ENCODE measurements at places on chromosomes 1 and 21. TPM values are rescaled to one million over a fixed set of nuclear protein-coding genes. Genes with fewer than 3 reads are reported as not detected.

The VWA5B1 gene
- polyA plus RNA-seq = 1.4 TPM

- no peak for DNase-seq
Measured at GRCh38 chr1:212315184-212315583, 30.0 kb downstream of the PPP2R5A start.

The RPS27 gene
- polyA plus RNA-seq = 2,811 TPM

DNA sequence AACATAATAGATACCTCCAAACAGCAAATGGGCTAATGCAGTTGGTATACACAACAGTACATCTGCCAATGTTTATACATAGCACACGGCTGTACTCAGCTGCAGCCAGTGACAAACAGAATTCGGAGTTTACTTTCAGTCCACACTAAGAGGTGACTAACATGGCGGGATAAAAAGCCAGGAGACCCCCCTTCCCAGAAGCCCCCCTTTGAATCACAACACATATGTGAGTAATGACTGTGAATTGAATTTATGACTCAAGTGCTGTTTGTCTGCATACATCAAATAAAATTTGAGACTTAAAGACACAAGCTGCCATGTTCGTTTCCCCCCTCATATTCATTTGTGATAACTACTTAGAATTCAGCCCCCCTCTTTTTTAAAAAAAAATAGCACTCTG lies 113.2 kb downstream of the RUNX1 start:
- no peak for DNase-seq

DNA sequence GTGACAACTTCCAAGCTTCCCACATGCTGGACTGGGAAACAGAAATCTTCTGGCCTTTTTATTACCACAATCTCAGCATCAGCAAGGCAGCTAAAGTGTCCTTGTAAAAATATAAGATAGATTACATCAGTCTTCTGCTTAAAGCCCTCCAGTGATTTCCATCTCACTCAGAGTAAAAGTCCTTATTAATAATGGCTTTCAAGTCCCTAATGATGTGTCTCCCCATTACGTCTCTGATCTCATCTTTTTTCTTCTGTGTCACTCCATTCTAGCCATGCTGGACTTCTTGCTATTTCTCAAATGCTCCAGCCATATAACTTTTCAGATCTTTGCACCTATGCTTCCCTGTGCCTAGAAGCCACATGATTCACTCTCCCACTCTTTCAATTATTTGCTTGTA lies 22.1 kb downstream of the PAPPA2 start:
- no peak for DNase-seq

DNA sequence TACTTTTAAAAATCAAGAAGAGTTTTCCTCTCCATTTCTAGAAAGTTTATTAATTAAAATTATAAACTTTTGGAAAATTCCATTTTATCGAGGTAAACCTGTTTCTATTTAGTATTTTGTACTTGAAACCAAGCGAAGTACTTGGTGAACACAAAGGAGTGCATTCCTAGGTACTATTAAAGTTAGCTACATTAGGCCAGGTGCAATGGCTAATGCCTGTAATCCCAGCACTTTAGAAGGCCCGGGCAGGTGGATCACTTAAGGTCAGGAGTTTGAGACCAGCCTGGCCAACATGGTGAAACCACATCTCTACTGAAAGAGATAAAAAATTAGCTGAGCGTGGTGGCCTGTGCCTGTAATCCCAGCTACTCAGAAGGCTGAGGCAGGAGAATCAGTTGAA lies 292.2 kb downstream of the NTNG1 start:
- DNase-seq = no peak

DNA sequence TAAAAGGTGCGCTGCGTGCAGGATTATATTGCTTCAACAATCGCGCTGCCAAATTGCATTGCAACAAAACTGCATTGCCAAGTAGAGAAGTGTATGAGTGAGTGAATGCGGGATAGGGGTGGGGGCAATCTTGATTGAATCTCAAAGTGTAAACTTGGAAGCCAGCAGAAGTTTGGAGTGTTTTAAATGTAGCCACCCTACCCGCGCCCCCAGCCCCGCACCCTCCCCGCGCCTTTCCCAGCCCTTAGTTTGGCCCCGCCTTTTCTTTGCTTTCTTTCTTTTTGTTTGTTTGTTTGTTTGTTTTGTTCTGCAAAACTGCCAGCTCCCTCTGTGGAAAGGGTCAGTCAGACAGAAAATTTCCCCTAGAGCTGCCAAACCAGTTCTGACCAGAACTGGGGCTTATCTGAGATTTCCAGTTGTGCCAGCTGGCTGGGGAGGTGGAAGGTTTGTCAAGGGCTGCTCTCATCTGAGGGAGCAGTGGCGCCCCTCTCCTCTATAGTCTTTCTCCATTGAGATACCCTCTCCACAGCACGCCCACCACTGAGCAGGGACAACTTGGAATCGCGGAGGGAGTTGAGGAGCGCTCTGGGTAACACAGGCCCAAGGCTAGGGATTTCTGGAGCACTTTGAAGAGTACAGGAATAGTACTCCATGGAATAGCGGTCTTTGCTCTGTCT lies 666 bp upstream of the BEND5 start:
- DNase-seq = no peak

DNA sequence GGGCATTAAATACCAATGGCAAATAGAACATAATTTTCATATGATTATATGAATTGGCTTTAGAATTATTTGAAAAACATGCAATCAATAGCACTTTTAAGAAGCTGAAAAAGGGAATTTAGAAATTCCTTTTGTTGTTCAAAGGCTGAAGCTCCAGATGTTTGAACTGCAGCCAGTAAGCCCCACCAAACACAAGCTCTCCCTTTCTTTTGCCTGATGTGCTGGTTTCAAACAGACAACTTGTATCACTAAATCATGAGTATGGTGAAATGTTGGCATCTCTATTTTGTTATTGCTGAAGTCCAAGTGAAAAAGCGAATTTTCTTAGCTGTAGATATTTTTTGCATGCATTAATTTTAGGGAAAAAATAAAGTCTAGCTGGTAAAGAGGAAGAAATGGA lies 27.5 kb upstream of the NCAM2 start:
- no peak for DNase-seq

GRCh38 chr1:154501423-154502065 lies 475 bp upstream of the TDRD10 start:
- DNase-seq = no peak

GRCh38 chr21:14762734-14763694 lies 216.9 kb upstream of the SAMSN1 start:
- DNase-seq = no peak

The ADGRL4 gene
- polyA plus RNA-seq = 18.5 TPM

The CFHR5 gene
- not detected for polyA plus RNA-seq

GRCh38 chr21:14901482-14901958 lies 163.3 kb downstream of the NRIP1 start:
- DNase-seq = no peak

DNA sequence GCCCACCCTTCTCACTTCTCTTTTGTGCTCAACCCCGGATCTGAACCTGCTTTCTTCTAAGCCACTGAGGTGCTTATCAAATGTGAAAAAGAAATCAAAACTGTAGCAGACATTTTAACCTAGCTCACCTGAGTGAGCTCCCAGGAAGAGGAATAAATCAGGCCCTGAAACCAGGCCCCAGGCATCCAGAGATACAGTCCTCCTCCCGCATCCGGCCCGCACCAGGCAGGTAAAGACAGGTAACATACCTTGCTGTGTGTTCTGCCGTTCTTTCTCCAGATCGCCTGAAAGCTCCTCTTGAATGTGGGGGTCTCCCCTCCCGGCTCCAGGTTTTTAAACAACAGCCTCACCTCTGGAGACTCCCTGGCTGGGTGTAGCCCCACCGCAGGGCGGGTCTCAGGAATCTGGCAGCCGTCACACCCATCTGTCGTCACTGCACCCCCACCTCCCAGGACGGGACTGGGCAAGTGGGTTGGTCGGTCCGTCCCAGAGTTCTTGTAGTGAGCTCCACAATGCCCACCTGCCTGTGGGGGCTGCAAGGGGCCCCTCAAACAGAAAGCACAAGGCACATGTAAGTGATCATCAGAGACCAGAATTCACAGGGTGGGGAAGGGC lies at the start of gene LAMB3:
TSS of gene LAMB3 (minus strand) at position 305 of the 615 bp plus-strand sequence. CDS start 1,481 bp downstream, outside the sequence.
- DNase-seq = no peak

GRCh38 chr1:19936061-19936750 lies 12.8 kb upstream of the PLA2G2E start:
- DNase-seq = no peak

GRCh38 chr1:207868774-207869721 lies 41.9 kb downstream of the CD34 start:
- DNase-seq = peak; percentile 85

GRCh38 chr1:163072658-163073057 lies 3.5 kb downstream of the RGS4 start:
- no peak for DNase-seq

The ADORA3 gene
- 0.30 TPM for polyA plus RNA-seq

DNA sequence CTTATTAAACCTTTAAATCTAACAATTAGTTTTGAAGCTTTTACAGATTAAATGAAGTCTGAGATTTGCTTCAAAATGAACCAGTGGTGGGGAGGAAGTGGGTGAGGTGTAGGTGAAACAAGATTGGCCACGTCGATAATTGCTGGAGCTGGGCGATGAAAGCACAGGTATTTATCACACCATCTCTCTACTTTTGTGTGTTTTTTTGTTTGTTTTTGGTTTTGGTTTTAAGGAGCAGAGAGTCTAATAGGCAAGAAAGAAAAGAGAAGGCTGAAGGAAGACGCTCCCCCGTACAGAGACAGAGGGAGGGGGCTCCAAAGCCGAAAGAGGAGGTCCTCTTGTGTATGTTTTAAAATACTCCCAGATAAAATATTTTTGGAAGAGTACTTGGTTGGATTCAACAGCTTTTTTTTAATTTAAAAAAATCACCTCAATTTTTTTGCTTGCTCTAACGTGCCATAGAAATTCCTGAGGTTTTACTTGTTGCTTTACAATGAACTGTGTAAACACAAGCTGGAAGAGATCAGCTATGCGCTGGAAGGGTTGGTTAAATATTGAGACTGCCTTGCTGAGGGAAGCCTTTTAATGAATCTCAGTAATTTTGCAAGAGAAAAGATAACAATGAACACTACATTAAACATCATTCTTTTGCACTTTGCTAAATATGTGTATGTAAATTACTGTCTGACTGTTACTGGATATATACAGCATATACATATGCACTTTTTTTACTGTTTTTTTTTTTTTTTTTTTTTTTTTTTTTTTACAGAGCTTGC lies 6.7 kb upstream of the LGALS8 start:
- DNase-seq = peak; percentile 61

The CCDC27 gene
- 0.33 TPM for polyA plus RNA-seq

GRCh38 chr1:230390371-230390770 lies 35.8 kb downstream of the PGBD5 start:
- DNase-seq = no peak

GRCh38 chr1:208121813-208122364 lies 122.3 kb downstream of the PLXNA2 start:
- DNase-seq = no peak

The PADI1 gene
- 0.06 TPM for polyA plus RNA-seq

The CFAP141 gene
- not detected for polyA plus RNA-seq

The NBPF26 gene
- polyA plus RNA-seq = 9.1 TPM

The TSPAN1 gene
- 64.2 TPM for polyA plus RNA-seq

The ADAM30 gene
- not detected for polyA plus RNA-seq

The GJB3 gene
- polyA plus RNA-seq = 0.26 TPM

- no peak for DNase-seq
Measured at GRCh38 chr21:29215709-29216108, 83.0 kb upstream of the BACH1 start.

All from renal pelvis (tissue), 12 donors.